ENCODE measurements at places on chromosomes 16 and 17.
A peak's percentile ranks its signal among the peaks of the same experiment; 100 is the strongest.

DNA sequence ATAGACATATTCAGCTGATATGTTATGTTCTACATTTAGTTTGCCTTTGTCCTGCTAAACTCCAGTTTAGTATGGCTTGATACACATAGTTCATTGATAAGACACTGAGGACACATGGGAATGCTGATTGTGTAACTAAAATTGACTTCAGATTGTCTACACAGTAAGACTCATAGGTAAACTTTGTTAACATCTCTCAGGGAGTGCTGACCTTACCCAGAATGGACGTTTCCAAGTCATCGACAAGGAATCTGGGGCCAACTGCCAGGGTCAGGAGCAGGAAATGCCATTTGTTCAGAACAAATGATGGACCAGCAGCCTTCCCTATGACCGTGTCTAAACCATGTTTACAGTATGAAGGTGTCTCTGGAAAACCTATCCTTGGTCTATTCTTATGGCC is 58.7 kb downstream of the DYNLRB2 start:
- no peak for DNase-seq

- DNase-seq: peak; percentile 58
These were observed 20.8 kb downstream of the C17orf67 start for GRCh38 chr17:56812901-56813388.

DNA sequence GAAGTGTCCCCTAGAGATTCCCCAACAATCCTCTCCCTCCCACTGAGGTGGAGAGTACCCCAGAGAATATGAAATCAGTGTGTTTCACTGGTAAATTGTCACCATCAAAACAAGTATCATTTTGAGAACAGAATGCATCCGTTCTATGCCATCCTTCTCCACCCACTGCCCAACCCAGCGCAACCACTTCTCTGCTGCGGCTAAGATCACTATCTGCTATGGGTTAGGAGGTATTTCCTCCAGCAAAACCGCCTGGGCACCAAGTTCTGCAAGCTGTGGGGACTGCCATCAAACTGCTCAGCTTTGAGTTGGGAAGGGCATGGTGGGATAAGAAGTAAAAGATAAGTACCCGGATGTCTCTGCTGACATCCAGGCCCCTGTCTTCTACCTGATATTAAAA is 24.4 kb downstream of the CNTNAP1 start:
- DNase-seq: no peak

DNA sequence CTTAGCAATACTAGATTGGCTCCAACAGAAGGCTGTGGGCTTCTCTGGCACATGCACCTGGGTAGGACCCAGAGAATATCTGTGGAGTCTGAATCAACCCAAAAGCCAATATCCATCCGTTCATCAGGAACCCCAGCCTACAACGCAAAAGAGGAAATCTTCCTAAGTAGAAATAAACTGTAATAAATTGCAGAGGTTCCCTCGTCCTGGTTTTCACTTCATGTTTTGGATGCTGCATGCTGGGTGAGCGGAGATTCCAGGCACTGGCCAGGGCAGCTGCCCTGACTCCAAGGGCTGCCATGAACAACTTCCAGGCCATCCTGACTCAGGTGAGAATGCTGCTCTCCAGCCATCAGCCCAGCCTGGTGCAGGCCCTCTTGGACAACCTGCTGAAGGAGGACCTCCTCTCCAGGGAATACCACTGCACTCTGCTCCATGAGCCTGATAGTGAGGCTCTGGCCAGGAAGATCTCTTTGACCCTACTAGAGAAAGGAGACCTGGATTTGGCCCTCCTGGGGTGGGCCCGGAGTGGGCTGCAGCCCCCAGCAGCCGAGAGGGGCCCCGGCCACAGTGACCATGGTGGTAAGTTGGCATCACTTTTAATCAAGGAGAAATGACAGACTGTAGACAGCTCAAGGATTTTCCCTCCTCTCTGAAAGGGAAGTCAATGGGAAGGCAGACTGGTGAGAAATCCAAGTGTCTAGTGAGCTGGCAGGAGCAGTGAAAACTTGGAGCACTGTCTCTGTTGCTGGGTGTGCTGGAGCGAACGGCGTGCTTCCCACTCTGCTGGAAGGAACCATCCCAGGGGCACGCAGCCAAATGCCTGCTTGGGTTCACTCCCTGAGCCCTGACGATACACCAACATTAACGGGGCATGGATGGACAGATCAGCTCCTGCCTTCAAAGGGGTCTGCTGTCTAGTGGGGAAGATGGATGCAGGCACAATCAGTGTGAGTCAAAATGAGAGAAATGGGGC is 10.7 kb upstream of the CIITA start:
- DNase-seq: no peak

DNA sequence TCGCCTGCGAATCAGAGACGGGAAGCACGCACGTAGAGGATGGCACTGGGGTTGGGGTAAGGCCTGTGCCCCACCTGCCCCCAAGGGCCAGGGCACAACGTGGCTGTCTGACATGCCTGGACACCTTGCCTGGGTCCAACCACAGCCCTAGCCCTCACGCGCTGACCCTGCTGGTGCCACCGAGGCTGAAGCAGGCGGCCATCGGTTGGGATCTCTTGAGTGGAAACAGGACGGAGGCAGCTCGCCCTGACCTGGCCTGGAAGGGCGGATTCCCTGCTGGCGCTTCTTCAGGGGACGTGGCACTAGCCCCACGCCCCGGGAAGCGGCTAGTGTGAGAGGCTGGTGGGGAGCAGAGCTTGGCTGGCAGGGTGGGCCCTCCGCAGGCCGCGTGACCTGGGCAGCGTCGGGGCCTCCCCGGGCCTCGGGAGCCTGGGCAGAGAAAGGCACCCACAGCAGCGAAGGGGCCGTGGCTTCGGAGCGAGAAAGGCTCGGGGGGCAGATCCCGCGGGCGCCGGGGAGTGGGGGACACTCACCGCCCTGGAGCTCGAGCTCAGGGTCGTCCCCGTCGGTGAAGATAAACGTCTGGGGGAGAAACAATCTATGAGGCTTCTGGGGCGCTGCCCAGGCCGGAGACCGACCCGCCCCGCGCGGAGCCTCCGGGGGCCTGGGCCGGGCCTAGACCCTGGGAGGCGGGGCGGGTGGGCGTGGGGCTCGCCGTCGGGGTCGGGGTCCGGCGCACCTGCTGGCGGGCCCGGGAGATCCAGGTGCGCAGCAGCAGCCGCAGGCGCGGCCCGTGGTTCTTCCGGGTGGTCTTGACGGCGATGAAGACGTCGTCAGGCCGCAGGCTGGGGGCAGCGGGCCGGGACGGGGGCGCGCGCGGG is 610 bp downstream of the RFNG start:
- DNase-seq: peak; percentile 83

- DNase-seq: peak; percentile 76
These were observed 10.9 kb downstream of the MAF start for GRCh38 chr16:79589601-79590102.

DNA sequence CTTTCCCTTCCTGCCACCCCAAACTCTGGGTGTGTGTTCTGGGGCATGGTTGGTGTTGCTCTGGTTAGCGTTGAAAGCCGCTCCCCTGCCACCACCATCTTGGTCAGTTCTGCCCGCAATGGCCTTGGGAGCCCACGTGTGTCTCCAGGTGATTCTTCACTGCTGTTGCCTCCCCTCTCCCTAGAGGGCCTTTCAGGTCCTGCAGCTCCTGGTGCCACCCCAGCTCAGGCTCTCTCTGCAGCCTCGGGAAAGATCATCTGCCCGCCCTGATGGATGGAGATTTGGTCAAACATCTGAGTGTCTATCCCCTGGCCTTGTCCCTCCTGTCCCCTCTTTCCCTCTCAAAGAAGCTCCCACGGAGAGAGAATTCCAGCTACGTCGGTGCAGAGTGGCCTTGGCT is 241.3 kb downstream of the RBFOX3 start:
- no peak for DNase-seq

- DNase-seq: peak; percentile 56
These were observed 104.7 kb downstream of the SOCS1 start for GRCh38 chr16:11151156-11151884.

GRCh38 chr17:61047515-61047914 is 352.1 kb upstream of the TBX2 start:
- DNase-seq: no peak

DNA sequence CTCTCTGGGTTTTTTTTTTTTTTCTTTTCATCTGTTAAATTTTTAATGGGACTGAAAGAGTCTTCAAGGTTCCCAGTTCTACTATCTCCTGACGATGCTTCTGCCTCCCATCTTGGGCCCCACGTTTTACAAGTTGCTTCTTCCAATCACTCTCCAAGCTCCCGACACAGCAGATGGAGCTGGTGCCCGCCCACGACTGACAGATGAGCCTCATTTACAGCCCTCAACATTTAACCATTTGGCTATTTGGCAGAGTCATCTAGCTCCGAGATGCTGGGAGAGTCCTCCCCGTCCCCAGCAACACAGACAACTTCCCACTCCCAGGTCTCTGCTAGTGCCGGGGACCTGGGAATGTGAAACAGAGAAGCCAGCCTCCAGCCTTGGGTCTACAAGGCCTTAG is 276.9 kb downstream of the SHISA9 start:
- no peak for DNase-seq

- no peak for DNase-seq
These were observed 60.6 kb downstream of the C16orf82 start for GRCh38 chr16:27127308-27127707.

GRCh38 chr17:12729086-12729485 is 60.2 kb upstream of the ARHGAP44 start:
- DNase-seq: no peak

- DNase-seq: no peak
These were observed 8.4 kb downstream of the CDIPT start for GRCh38 chr16:29854520-29855100.

GRCh38 chr16:78290395-78290794 is 190.9 kb downstream of the WWOX start:
- no peak for DNase-seq

GRCh38 chr16:84115919-84116719 is 623 bp downstream of the MBTPS1 start:
- no peak for DNase-seq

DNA sequence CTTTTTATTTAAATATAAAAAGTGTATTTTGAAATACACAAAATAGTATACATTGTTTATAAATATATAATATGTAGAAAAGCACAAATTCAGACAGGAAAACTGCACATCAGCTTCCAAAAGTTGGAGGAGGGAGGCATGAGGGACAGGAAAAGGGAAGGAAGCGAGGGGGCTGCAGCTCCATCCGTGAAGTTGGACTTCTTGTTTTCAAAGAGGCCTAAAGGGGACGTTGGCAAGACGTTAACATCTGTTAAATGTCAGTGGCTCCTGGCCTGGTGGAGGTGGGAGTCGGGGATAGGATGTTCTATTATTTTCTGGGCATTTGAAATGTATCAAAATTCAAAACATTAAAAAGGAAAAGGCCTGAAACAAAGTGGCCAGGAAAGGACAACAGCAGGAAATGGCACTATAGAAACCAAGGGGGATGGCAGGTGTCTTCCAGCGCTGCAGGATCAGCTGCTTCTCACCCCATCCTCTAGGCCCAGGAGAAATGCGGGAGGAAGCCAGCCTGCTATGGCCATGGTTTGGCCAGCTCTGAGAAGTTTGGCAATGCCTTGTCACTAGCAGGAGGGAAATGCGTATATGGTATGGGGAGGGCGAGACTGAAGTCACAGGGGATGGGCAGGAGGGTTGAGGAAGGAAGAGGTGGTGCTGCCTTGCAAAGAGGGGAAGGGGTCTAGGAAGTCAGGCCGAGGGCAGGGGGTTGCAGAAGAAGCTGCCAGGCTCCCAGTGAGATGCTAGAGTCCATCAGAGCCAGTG is 6.4 kb downstream of the CMTM2 start:
- DNase-seq: no peak

- peak; percentile 89 for DNase-seq
These were observed 1.5 kb downstream of the KRTAP16-1 start for GRCh38 chr17:41307647-41308046.

DNA sequence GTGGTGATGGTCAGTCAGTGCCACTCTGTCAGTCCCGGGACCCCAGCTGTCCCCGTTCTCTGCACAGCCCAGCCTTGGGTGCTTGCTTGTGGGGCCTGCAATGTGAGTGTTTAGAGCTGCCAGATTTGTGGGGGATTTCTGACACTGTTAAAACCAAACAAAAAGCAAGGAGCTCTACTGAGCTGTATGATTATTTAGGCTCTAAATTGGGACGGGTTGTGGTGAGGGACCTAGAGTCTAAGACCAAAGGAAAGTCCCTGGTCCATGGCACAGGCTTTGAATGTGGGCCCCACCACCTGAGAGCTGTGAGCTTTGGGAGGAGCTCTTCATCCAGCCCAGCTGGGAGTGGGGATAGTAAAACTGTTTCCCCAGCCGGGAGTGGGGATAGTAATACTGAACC is 63.3 kb downstream of the KSR1 start:
- DNase-seq: no peak

DNA sequence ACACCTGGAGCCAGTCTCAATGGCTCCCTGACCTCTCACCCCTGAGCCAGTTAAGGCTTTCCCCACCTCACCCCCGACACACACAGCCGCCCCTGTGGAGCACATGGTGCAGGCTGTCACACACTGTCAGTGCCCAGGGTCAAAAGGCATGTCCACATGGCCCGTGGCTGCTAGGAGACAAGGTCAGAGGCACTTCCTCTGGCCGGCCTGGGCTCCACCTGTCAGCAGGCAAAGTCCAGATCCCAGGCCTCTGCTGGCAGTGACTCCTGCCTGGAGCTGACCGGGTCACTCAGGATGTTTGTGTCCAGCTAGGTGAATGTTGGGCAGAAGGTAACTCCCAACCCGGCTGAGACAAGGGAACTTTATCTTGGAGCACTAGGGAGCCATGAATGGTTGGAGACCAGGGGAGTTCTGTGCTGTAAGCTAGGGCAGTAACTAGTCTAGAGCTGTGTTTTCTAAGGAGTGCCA is 6.0 kb downstream of the SREBF1 start:
- no peak for DNase-seq

- DNase-seq: no peak
These were observed 25.1 kb upstream of the IL17C start for GRCh38 chr16:88613293-88613692.

- DNase-seq: no peak
These were observed 128.2 kb downstream of the CEP112 start for GRCh38 chr17:66063686-66064085.

GRCh38 chr16:10613785-10614485 is 33.5 kb upstream of the EMP2 start:
- no peak for DNase-seq

DNA sequence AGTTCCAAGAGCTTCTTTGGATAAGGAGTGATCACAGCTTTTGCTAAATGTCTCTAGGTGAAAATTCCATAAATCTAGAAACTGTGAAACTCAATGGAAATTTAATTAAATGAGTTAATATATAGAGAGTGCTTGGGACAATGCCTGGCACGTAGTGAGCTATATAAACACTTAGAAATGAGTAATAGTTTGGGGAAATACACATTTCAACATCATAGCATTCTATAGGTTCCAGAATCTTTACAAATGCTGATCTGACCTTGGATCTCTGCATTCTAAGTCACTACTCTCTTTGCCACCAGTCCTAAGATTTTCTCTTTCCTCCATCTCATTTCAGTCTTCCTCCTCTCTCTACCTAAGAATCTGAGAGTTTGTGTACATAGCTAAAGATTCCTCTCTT is 175.6 kb downstream of the SOX9 start:
- no peak for DNase-seq

- no peak for DNase-seq
These were observed 966 bp downstream of the MIEN1 start for GRCh38 chr17:39729280-39729851.

GRCh38 chr17:4184811-4185210 is 41.8 kb downstream of the CYB5D2 start:
- no peak for DNase-seq

- DNase-seq: no peak
These were observed 45.9 kb downstream of the SREBF1 start for GRCh38 chr17:17790637-17791464.
